Left cardiac atrium (tissue), 4 donors: ENCODE measurements at places on chromosomes 5 and 9.

DNA sequence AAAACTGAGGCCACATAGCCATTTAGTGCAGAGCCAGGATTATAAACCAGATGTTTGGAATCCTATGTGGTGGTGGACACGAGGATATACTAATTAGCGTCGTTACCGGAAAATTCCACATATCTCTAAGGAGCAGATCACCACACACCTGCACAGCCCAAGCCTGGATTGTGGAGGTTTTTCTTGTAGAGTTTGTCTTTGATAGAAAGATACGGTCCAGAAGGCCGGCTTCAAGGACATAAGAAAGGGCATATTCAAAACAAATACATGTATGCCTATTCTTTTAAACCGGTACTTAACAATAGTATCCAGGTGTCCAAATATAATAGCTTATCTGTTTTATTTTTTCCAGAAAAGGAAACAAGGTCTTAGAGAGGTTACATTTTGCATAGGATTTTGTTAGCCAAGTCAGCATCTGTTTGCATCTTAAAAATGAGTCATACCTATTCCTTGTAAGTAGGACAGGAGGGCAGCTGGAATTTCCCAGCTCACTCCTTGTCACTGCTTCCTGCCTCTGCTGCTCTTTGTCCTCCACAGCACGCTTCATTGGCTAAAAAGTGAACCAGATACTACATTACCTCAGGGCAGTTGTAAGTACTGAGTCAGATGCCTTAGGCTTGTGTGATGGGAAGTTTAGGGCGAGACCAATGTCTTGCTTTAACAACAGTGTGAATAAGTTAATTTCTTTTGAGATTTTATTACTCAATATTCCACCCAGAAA, 3.6 kb downstream of the TMC1 start:
- no peak for DNase-seq

DNA sequence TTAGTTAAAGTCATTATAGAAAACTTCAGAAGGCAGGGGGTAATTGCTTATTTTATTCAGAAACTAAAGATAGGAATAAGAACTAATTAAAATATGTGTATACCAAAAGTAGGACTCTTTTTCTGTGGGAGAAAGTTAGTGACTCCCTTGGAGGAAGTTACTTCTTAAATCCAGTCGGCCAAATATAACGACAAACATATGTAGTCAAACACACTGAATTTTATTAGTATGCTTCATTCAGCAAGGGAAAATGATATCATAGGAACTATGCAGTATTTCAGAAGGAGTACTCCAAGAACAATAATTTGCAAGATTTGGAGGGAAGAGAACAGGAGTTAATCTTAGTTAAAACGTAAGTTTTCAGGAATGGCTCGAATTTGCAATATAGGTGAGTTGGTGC, 432.6 kb downstream of the CYLC2 start:
- no peak for DNase-seq

GRCh38 chr5:40578501-40579451, 100.9 kb upstream of the PTGER4 start:
- no peak for DNase-seq

- DNase-seq = no peak
Observed at GRCh38 chr9:112380825-112381221, 915 bp downstream of the HSDL2 start.

DNA sequence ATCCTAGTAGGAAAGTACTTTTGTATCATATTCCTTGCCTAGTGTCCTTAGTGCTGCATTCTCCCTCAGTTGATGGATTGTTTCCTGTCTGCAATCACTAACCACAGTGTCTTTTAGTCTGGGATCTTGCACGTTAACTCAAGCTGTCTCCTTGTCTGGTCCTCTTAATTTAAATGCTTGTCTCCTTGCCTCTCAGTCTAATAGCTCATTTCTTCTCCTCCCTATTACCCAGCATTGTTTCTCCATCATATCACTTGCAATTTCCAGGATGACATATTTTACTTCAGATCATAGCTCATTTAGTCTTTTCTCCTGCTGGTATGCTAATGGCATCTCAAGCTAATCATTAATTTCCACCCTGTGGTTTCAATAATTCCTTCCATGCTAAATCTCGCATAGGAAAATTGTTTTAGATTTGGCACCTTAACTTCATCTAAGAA, 2052.0 kb upstream of the C9orf72 start:
- no peak for DNase-seq

DNA sequence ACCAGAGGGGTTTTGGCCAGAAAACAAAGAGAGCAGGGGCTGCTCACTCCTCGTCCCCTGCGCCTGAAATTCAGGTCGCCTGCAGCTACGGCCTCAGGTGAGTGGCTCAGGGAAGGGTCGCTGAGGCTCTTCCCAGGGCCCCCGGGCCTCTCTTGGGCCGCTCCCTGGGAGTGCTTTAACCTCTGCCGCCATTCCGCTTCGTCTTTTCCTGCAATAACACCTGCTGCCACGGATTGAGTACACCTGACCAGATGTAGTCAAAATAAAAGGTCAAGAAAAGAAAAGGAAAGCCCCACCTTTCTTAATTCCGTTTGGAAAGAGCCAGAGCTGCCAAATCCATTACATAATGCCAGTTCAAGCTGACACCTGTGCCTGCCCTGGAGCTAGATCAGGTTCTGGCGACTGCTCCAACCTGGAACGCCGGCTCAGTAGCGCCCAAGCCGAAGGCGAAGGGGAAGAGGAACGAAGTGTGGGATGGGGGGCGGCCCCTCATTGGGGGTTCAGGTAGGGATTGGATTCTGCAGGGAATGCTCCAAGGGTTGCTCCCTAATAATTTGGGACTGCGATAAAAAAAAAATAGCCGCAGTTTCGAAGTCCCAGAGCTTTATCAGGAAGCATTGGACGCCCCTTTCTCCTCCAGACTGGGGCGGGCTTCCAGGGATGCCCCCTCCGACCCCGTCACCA, 193.9 kb downstream of the MEF2C start:
- DNase-seq = no peak

GRCh38 chr9:37374892-37375291, 47.6 kb upstream of the GRHPR start:
- no peak for DNase-seq

GRCh38 chr9:111233963-111234362, 96.1 kb downstream of the OR2K2 start:
- no peak for DNase-seq

- no peak for DNase-seq
Observed at GRCh38 chr5:14946815-14947620, 75.4 kb upstream of the ANKH start.

DNA sequence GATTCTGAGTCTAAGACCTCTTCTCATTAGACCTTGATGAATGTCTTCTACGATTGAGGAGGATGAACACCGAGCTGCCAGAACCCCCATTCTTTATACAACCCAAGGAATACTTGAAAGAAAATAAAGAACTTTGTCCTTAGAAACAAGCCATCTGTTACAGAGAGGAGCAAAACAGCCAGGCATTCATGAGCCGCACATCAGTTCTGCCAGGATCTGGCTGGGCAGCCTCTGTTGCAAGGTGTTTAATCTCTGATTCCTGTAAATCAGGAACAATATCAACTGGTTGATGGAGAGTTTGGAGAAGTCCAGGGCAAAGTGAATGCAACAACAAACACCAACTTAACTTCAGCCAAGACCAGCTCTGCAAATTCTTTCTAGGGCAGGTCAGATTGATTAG, 165.5 kb upstream of the DMAC1 start:
- no peak for DNase-seq

GRCh38 chr9:23361096-23361495, 464.9 kb downstream of the ELAVL2 start:
- DNase-seq = no peak

DNA sequence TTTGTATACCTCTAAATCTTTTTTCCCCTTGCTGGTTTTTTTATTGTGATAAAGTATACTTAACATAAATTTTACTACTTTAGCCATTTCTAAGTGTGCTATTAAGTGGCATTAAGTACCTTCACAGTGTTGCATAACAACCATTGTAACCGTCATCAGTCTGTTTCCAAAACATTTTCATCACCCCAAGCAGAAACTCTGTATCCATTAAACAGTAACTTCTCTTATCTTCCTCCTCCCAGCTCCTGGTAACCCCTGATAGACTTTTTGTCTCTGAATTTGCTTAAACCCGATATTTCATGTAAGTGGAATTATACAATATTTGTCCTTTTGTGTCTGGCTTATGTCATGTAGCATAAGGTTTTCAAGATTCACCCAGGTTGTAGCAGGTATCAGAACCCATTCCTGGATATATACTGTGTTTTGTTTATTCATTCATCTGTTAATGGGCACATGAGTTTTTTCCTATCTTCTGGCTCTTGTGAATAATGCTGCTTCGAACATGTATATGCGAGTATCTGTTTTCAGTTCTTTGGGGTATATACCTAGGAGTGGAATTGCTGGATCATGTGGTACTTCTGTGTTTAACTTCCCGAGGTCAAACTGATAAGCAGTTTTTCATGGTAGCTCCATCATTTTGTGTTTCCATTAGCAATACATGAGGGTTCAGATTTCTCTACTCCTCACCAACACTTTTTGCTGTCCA, 66.4 kb downstream of the EHMT1 start:
- DNase-seq = no peak

DNA sequence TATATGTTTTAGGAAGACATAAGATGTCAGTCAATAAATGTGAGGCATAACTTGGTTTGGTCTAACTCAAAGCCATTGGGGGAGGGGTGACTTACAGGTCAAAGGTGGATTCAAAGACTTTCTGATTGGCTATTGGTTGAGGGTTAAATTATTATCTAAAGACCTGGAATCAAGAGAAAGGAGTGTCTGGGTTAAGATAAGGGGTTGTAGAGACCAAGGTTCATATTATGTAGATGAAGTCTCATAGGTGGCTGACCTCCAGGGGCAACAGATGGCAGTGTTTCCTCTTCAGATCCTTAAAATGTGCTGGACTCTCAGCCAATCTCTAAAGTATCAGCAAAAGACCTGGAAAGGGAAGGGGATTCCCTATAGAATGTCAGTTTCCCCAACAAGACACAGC, 51.3 kb upstream of the MINAR2 start:
- no peak for DNase-seq

GRCh38 chr5:91928754-91929521, 545.8 kb upstream of the ARRDC3 start:
- DNase-seq = no peak

- DNase-seq = no peak
Observed at GRCh38 chr5:126488443-126489065, 65.3 kb downstream of the GRAMD2B start.

DNA sequence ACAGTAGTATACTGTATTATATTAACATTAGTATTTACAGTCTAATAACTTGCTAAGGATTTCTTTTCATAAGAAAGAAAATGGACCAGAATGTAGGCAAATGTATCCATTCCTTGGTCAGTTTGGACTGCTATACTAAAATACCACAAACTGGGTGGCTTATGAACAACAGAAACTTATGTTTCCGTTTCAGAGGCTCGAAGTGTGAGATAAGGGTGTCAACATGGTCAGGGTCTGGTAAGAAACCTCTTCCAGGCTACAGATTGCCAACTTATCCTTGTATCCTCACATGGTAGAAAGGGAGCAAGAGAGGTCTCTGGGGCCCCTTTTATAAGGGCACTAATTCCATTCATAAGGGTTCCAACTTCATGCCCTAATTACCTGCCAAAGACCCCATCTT, 9.2 kb upstream of the ESM1 start:
- DNase-seq = no peak

- no peak for DNase-seq
Observed at GRCh38 chr9:97220894-97221477, 86.5 kb upstream of the CCDC180 start.

- peak; percentile 49 for DNase-seq
Observed at GRCh38 chr9:85741095-85741874, 469 bp downstream of the AGTPBP1 start.

DNA sequence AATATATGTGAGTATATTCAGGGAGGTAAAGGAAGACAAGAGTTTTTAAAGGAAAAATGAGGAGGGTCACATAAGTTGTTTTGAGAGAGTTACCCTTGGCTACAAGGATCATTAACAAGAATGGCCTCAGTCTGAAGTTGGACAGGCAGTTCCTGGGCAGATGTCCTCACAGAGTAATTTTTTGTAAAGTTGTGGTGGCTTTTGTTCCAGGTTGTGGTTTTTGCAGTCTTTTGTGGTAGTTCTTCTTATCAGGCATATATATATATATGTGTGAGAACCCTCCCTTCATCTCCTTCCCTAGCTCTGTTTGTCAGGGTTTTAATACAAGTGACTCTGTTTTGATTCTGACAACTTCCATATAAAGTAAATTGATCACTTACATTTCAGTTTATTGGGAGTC, 60.0 kb downstream of the CSNK1G3 start:
- DNase-seq = no peak

GRCh38 chr5:154351566-154351965, 94.2 kb upstream of the SAP30L start:
- DNase-seq = no peak
